ENCODE measurements at places on chromosomes 6 and 20.
A peak's percentile ranks its signal among the peaks of the same experiment; 100 is the strongest.

DNA sequence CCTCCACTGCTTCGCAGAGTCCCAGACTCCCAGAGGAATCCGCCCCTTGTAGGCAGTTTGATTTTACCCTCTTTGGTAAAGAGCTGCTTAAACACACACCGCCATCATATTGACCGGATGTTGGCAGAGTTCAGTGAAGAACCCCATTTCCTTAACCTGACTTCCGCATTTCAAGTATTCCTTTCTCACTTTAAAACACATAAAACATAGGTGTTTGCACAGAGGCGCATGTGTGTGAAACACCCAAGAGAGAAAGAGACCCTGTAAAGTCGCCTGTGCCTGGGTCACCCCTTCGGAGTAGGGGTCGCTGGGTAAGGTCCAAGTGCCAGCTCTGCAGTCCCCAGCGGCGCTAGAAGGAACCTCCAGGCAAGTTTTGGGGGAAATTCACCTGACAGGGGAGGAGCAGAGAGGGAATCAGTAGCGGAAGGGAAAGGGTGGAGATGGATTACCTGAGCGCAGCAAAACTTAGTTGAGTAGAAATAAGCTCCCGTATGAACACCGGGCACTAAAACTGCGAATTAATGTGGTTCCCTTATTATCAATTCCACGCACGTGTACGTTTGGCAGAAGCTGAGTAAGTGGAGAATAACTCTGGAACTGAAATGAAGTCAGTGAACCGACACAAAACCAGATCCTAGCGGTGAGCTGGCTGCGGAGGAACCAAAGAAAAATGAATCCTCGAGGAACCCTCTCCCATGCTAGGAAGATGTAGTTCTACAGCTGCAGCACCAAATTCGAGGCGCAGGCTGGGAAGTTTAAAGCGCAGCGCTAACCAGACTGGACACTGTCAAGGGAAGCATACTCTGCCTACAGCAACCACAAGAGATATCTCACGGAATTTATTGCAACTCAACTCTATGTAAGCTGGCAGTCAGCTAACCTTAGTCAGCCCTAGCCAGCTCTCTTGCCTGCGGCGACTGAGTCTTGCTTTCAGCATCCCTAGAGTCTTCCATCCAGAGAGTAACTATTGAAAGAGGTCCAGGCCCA, 3.5 kb upstream of the HTR1B start:
- DNase-seq = no peak

GRCh38 chr6:148565321-148565926, 181.4 kb upstream of the UST start:
- DNase-seq = no peak

DNA sequence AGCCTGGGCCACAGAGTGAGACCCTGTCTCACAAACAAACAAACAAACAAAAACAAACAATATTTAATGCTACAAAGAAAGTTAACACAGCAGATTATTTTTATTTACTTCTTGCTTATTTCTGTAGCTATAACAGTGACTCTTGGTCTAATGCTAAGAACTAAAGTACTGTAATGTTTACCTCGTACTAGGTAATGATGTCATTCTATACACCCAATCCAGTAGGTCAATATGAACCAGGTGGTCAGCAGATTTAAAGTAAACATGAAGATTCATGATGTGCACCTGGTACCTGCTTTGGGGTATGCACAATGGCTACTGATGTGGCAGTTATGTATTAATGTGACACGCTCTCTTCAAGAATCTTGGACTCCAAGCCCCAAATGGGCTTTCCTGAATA, 36.6 kb upstream of the CARMIL1 start:
- DNase-seq = no peak

GRCh38 chr6:11213422-11214021, 18.9 kb downstream of the NEDD9 start:
- DNase-seq = no peak

- DNase-seq = peak; percentile 25
Measured at GRCh38 chr20:44419131-44419844, 56.4 kb upstream of the TTPAL start.

DNA sequence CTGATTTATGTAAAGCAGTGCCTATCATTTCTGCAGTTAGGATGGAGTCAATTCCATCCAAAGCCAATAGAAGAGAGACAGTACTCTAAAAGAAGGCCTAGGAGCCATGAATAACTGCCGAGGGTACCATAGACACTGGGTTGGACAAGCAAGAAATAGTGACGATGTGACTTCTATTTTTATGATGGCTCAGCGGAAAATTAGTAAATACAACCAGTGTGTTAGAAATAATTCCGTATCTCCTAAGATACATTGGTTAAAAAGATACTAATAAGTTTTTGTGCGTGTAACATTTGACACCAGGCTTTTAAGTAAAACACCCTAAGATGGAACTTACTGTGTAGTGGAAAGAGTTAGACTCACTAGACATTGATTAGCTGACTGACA, 45.6 kb upstream of the MOXD1 start:
- no peak for DNase-seq

- no peak for DNase-seq
Measured at GRCh38 chr20:15440049-15440820, 1102.8 kb upstream of the FLRT3 start.
